SJCRH30 (cell line): ENCODE measurements at places on chromosomes 16 and 17. TPM values are rescaled to one million over a fixed set of nuclear protein-coding genes. Genes with fewer than 3 reads are reported as not detected.

INCA1 gene
- not detected in 2 replicates for total RNA-seq

OR4D1 gene
- total RNA-seq, result not detected in 2 replicates

PLK1 gene
- 59.3 and 62.4 TPM in 2 replicates for total RNA-seq

GGA2 gene
- 66.7 and 80.4 TPM in 2 replicates for total RNA-seq

TMED6 gene
- not detected in 2 replicates for total RNA-seq

HS3ST6 gene
- total RNA-seq, result not detected in 2 replicates

DNA sequence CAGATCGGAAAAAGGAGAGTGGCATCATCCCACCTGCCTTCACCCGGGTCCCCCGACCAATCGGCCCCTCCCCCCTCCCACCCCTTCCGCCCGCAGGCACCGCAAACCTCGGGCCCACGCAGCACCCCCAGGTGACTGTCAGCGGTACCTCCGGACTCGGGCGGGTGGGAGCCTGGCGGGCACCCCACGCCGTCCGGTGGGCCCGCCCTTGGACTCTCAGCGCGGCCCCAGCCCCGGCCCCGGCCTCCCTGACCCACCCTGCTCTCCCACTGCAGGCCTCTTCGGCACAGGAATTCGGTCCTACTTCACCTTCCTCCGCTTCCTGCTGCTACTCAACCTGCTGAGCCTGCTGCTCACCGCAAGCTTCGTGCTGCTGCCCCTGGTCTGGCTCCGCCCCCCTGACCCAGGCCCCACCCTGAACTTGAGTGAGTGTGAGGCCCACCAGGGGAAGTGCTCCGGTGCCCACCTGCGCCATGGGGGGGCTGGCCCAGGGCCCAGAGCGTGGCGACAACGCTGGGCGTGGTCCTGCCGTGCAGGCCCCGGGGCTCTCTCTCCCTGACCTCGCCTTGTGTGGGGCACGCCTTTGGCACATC, 1.6 kb downstream of the TMC8 start:
- peak; percentile 14 for DNase-seq

DNA sequence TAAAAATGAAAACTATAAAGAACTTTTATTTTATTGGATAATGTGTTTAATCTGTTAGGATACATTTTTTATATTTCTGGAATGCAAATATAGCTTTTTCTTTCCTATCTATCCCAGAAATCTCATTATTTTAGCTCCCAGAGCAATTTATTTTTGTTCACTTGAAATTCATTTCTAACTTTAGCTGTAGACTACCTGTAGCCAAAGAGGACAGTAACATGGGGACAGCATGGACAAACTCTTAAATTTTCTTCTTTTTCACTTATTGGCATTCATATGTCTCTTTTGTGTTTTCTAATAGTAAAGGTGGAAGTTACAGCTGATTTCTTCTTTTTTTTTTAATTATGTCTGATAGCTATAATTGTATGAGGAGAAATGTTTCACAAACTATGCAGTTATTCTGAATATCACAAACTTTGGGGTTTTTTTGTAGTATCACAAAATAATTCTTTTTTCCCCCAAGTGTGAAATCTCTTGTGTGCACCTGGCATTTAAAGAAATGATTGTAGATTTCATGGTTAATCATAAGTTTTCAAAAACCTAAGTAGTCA, 55.4 kb downstream of the VMP1 start:
- DNase-seq, result no peak

- DNase-seq, result no peak
These were observed 6.6 kb downstream of the ST3GAL2 start for GRCh38 chr16:70432356-70432722.

GRCh38 chr17:17090642-17091103, 48.4 kb downstream of the MPRIP start:
- no peak for DNase-seq

DNA sequence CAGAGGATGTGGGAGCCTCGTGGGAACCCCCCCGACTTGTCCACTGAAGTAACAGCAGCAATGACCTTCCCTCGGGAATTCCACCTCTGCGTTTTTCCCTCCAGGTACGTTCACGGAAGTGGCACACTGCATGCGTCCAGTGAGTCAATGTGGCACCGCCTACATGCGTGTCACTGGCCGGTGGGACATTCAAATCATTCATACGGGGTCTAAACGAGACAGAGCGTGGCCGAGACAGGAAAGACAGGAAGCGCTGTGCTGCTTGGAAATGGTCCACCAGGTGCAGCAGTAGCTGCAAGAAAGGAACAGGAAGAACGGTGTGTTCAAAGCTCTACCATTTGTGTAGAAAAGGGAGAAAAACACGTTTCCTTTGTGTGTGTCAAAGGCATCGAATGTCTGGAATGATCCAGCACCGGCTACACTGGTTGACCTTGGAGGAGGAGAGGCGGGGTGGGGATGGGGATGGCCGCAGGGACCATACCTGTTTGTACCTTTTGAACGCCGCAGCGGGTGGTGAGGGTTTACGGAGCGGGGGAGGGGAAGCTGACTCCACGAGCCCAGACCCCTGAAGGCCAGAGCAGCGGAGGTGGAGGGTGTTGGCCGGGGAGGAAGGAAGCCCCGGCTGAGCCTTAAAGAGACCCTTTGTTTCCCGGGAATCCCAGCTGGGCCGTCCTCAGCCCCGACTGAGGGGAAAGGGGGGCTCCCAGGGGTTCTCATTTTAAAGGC, 1.7 kb upstream of the PGAP6 start:
- DNase-seq, result no peak

GRCh38 chr17:75695830-75696271, 25.4 kb upstream of the ITGB4 start:
- no peak for DNase-seq

DNA sequence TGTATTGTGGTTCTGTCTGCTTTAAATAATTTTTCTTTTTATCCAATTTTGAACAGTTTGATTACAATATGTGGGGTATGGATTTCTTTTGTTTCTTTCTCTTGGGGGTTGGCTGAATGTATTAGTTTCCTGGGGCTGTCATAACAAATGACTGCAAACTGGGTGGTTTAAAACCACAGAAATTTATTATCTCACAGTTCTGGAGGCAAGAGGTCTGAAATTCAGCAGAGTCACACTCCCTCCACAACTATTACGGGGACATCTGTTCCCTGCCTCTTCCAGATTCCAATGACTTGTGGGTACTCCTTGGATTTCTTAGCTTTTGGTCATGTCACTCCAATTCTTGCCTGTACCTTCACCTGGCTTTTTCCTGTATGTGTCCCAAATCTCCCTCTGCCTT, 23.7 kb downstream of the COX11 start:
- DNase-seq, result peak; percentile 73

- DNase-seq, result peak; percentile 46
These were observed 1.3 kb upstream of the SENP3 start for GRCh38 chr17:7560172-7561027.

GRCh38 chr16:85054948-85055492, 27.4 kb downstream of the KIAA0513 start:
- DNase-seq, result no peak

- DNase-seq, result no peak
These were observed 29.6 kb upstream of the ZFPM1 start for GRCh38 chr16:88423448-88423850.

DNA sequence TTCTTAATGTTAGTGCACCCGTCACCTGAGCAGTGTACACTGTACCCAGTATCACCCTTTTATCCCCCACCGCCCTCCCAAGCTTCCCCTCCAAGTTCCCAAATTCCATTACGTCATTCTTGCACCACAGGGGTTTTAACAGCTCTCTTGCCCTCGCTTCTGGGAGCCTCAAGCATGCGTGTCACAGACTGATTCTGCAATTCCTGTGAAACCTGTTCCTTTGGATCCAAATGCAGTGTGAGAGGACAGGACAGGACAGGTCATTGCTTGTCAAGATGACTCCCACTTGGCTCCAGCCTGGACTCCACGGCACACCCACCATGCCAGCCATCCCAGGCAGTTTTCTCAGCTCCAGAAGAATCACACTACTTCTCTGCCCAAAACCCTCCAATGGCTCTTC, 44.1 kb downstream of the CYB5D2 start:
- no peak for DNase-seq

GRCh38 chr17:45757431-45758218, 26.5 kb upstream of the CRHR1 start:
- no peak for DNase-seq
